Stimulated activated CD8-positive, alpha-beta memory T cell treated with anti-CD3 and anti-CD28 coated beads, Interleukin-4, amount 100 ng/mL, for 1 hour (primary cell): ENCODE measurements at places on chromosomes 4 and X.
A peak's percentile ranks its signal among the peaks of the same experiment; 100 is the strongest.

GRCh38 chr4:98771959-98772632 lies 113.7 kb upstream of the TSPAN5 start:
- DNase-seq, result no peak

- no peak for DNase-seq
Measured at GRCh38 chr4:123046096-123046495, 123.7 kb upstream of the NUDT6 start.

DNA sequence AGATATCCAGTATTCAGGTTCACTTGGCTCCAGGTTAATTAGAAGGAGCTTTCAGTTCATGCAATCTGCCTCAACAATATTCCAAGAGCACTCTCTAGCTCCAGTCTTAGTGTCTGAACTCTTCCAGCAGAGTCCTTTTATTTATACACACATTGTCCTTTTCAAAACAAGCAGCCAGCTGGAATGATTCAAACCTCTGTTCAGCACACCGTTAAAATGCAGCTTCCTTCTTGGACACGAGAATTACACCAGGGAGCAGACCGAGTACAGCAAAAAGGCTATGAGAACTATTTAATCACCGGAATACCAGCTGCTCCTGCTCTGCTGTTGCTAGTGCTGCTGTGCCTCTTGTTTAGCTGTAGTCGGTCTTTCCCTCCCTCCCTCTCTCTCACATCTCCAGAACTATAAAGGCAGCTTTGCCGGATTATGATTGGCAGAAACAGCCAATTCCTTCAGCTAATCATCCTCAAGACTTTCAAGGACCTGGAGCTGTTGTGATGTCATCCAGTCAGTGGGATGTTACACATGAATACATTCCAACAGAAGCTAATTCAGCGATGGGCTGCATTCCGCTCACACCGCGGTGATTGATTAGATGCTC lies at the start of gene NDST4:
Gene NDST4 (minus strand): TSS at position 115 of the 601 bp plus-strand sequence. CDS start 36,584 bp downstream, outside the sequence.
- DNase-seq, result no peak

DNA sequence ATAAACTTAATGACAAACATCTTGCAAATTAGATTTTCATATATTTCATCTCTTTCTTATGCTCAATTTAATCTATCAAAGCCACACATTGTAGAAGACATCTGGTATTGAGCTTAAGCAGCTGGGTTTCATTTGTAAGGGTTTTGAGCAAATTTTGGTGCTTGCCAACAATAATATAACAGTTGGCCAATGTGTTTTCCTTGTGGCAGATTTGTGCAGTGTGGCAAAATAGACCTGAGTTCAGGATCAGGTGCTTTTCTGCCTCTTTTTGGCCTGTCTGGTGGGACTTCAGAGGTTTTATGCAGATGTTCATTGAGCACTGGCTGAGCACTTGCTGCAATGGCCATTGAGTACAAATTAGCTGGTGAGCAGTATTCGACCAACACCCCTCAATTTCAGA lies 301.9 kb downstream of the BMPR1B start:
- DNase-seq, result no peak

DNA sequence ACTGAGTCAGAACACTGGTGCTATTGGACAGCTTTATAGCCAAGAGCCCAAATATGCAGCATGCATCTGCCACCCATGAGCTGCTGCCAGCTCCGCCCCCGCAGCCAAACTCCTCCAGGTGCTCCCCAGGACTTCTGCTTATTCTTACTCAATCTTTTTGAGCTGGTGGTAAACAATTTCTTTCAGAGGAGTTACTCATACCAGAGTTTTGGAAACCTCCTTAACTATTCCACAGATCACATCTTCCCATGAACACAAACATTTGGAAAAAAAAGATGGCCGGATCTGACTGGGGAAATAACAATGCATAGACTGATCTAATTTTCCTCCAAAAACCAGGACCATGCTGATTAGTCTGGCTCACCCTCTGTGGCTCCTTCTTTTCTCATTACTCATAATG lies 399.9 kb downstream of the GPM6A start:
- no peak for DNase-seq

- DNase-seq, result peak; percentile 43
Measured at GRCh38 chr4:140252742-140253555, 99.0 kb upstream of the MAML3 start.

GRCh38 chr4:58093352-58093751 lies 983.2 kb upstream of the IGFBP7 start:
- no peak for DNase-seq

GRCh38 chrX:129161108-129161507 lies 362.2 kb downstream of the SMARCA1 start:
- no peak for DNase-seq

DNA sequence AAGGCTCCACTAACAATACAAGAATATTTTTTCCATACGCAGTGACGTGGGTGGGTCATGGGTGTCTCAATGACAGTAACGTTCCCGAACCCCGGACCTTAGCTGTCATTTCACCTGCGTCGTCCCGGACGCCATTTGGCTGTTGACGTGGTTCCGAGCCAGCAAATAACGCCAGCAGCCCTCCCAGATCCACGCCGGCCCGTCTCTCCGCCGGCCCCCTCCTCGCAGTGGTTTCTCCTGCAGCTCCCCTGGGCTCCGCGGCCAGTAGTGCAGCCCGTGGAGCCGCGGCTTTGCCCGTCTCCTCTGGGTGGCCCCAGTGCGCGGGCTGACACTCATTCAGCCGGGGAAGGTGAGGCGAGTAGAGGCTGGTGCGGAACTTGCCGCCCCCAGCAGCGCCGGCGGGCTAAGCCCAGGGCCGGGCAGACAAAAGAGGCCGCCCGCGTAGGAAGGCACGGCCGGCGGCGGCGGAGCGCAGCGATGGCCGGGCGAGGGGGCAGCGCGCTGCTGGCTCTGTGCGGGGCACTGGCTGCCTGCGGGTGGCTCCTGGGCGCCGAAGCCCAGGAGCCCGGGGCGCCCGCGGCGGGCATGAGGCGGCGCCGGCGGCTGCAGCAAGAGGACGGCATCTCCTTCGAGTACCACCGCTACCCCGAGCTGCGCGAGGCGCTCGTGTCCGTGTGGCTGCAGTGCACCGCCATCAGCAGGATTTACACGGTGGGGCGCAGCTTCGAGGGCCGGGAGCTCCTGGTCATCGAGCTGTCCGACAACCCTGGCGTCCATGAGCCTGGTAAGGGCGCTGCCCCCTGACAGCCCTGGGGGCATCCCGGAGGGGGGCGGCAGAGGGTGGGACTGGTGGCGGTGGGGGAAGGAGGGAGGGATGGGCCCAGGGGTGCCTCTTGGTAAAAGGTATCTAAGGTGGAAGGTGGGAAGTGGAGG lies at the start of gene CPE:
Gene CPE (plus strand): TSS at position 264 of the 933 bp plus-strand sequence. CDS start 214 bp downstream, at position 478.
- peak; percentile 10 for DNase-seq

DNA sequence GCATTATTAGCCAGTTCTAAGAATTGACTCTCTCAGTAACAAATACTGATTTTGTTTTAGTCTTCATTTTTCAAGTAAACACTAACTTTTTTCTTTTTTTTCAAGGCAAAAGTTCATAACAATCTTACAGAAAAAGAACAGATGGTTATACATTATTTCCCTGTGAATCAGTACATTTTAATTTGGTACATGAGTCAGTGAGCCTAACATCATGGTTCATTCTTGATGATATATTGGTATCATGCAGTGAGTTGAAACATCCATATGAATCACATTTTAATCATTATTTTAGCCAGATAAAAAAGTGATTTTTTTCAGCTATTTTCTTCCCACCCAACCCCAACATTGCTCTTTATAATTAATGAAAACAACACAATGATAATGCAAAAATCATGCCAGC lies 184.3 kb upstream of the TACR3 start:
- DNase-seq, result no peak

DNA sequence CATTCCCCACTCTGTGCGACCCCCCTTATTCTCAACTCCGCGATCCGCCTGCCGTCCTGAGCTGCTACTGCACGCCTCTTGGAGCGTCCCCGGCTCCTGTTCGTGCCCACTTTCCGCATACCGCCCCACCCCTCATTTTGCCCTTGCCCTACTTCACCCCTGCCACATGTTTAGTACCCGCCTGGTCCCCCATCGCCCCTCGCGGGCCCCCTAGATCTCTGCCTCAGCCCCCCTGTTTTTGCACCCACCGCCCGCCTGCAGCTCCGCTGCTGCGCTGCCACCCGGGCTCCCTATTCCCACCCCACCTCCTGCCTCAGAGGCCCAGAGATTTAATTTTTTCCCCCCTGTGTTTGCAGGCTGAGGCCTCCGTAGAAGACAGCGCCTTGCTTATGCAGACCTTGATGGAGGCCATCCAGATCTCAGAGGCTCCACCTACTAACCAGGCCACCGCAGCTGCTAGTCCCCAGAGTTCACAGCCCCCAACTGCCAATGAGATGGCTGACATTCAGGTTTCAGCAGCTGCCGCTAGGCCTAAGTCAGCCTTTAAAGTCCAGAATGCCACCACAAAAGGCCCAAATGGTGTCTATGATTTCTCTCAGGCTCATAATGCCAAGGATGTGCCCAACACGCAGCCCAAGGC lies 1.4 kb downstream of the MAGED1 start:
- DNase-seq, result no peak
